Myocyte (in vitro differentiated cells): ENCODE measurements at places on chromosomes 16 and 17. TPM values are rescaled to one million over a fixed set of nuclear protein-coding genes. Genes with fewer than 3 reads are reported as not detected.
A peak's percentile ranks its signal among the peaks of the same experiment; 100 is the strongest.

- no peak for DNase-seq
These were observed 170.5 kb upstream of the CACNG3 start for GRCh38 chr16:24085666-24086065.

DNA sequence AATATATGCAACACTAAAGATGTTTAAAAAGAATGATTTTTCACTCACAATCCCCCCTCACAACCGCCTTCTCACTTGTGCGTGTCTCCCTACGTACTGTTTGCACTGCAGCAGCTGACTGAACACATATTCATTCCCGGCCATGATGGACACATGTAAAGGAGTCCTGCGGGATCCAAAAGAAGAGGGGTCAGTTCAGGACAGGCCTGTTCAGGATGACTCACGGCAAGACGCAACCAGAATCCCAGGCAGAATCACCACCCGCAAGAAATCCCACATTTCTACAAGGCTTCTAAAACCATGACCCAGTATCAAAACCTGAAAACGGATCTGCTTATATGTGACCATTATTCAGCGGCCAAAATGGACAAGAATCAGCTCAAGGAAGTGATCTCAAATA lies 52.3 kb downstream of the CYB5D2 start:
- peak; percentile 80 for DNase-seq

- DNase-seq = peak; percentile 26
These were observed 376.3 kb downstream of the CNTNAP4 start for GRCh38 chr16:76653390-76654026.

GRCh38 chr16:7546948-7547347 lies 214.3 kb downstream of the RBFOX1 start:
- no peak for DNase-seq

FOXF1 gene
- total RNA-seq = not detected in 2 replicates

- DNase-seq = peak; percentile 79
These were observed 39.3 kb downstream of the MYO18A start for GRCh38 chr17:29140631-29141513.

KRT27 gene
- total RNA-seq = not detected in 2 replicates

DNA sequence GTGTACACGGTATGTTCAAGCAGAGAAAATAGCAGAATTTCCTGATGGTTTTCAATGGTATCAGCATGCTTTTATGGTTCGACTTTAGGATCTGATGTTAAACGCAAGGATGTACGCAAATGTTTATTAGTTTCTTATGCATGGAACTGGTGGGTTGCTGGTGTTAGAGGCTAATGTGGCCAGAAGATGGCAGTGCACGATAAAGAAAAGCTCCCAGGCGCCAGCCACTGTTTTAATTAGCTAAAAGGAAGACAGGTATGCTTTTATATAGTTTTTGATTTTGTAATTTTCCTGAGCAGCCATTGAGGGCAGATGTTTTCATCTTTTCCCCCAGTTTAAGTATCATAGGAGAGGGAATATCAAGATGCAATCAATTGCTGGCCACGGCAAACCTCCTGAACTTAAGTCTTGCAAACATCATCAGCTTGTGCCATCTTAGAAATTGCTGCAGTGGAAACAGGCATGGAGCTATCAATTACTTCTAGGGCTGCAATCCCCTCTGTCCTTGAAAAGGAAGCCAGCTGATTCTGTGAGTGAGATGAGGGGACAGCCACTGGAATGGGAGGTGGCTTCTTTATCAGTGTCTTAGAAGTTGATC lies 648.5 kb upstream of the RBFOX1 start:
- DNase-seq = peak; percentile 8

DNAH9 gene
- 0.05 TPM in 1 of 2 replicates, not detected in the other for total RNA-seq

SLC12A3 gene
- 0.16 TPM in 1 of 2 replicates, not detected in the other for total RNA-seq

DNA sequence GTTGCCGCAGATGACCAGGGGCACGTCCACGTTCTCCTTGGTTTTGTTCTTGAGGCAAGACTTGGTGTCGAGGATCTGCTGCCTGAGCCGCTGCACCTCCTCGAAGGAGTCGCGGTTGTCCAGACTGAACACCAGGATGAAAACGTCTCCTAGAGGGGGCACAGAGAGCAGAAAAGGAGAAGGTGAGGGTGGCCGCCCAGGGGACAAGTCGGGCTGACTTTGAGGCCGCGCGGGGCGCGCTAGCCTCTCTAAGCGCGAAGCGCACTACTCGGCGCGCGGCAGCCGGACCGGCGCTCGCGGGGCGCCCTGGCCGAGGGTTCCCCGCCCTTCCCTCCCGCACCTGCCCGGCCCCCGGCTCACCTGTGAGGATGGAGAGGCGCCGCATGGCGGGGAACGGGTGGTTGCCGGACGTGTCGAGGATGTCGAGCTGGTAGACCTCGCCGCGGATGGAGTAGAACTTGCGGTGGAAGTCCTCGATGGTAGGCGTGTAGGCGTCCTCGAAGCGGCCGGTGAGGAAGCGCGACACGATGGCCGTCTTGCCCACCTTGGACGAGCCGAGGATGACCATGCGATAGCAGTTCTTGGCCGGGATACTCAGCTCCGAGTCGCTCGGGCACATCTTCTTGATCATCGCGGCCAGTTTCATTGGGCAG lies 533 bp downstream of the RASD1 start:
- no peak for DNase-seq
